ENCODE measurements at places on chromosomes 7 and 10.

DNA sequence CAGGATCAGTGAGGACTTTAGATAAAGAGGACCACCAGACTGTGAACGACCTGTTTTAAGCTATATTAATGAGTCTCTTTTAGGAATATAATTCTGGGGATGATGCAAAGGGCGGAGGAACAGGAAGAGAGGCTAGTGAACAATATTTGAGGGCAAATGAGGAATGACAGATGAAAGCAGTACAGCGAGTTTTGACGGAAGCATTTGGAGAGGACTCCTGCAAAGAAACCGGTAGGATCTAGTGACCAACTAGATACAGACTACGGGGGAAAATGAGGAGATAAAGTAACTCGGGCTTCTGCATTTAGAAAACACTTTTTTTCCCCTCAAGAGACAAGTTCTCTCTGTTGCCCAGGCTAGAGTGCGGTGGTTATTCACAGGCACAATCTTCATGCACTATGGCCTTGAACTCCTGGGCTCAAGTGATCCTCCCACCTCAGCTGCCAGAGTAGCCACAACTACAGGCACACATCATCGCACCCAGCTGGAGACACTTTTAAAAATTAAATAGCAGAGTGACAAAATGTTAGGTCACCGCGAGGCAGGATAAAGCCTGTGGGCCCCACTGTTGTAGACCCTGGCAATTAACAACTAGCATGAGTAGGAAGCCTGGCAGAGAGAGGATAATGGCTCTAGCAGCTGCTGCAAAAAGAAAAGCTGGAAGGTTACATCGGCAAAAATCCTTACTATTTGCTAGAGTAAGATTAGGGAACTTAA, 143.2 kb downstream of the SRPK2 start:
- no peak for DNase-seq

DNA sequence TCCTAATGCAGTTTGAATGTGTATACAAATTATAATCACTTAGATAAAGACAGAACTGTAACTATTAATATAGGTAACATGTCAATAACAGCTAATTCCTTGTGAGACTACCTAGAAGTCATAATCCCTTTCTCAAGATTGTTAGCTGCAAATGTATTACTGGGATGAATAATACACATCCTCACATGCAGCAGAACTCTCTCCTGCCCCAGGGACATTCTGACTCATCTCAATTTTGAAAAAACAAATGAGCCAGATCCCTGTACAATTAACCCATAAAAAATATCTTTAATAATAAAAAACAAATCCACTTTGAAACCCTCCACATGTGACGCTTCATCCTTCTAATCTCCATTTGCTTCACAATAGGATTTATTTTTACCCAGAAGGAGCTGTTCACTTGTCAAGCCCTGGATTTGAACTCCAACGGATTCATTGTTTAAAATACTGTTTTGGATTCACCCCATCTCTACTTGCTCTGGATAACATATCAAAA, 428.4 kb upstream of the TEX47 start:
- no peak for DNase-seq

GRCh38 chr10:19785366-19785765, 30.9 kb upstream of the PLXDC2 start:
- no peak for DNase-seq

- no peak for DNase-seq
These were observed 35.2 kb downstream of the GBF1 start for GRCh38 chr10:102280397-102281101.

DNA sequence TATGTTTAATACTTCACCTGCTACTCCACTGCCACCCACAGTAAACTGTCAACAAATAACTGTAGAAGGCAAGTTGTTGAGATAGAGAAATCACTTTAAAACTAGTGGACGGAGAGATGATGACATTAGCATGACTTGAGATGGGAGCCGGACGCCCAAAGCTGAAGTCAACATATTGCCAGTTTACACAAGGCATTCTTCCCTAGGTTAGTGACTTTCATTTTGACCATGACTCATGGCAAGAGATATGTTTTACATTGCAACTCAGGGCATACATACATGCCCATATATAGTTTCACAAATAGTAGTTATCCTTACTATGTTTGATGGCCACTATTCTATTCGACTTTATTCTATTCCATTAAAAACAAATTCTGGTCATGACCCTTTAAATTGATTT, 296.6 kb downstream of the PLXNA4 start:
- no peak for DNase-seq

GRCh38 chr7:95736635-95737034, 35.7 kb upstream of the DYNC1I1 start:
- no peak for DNase-seq

- peak; percentile 32 for DNase-seq
These were observed at the start of gene GIMAP6 for GRCh38 chr7:150631866-150632864. TSS of gene GIMAP6 (minus strand) at chr7:150632385. CDS start at chr7:150630142, 2,243 bp downstream.

DNA sequence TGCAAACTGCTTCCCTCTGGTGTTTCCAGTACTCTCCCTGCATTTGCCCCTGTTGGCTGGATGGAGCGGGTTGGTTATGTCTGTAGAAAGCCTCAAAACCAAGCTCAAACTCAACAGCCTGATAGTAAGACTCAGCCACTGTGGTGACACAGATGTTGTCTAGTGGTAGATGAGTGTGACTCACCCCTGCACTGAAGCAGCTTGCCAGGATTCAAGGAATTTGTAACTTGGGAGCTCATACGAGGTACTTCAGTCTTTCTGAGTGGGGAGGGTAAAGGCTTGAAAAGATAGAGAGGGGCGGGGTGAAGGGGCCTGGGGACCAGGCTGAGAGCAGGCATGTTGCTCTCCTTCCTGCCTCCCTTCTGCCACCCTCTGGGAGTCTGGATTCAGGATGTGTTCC, 22.9 kb upstream of the AQP1 start:
- no peak for DNase-seq

- no peak for DNase-seq
These were observed 18.1 kb upstream of the AKR1E2 start for GRCh38 chr10:4807761-4808507.

DNA sequence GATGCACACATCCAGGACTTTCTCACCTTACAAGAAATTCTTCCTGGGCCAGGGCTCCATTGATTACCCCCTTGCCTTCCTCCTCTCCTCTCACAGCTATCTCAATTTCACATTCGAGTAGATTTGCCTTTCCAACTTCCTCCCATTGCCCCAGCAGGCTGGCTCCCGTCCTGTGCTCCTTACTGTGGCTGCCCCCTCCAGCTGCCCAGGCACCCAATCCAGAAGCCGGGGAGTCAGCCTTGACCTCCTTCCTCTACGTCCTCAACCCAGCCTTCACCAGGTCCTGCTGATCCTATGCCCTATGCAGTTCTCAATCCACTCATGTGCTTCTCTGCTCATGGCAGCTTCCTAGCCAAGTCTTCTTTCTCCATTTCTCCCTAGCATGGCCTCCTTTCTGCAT, 85.7 kb upstream of the GPR26 start:
- DNase-seq: no peak

DNA sequence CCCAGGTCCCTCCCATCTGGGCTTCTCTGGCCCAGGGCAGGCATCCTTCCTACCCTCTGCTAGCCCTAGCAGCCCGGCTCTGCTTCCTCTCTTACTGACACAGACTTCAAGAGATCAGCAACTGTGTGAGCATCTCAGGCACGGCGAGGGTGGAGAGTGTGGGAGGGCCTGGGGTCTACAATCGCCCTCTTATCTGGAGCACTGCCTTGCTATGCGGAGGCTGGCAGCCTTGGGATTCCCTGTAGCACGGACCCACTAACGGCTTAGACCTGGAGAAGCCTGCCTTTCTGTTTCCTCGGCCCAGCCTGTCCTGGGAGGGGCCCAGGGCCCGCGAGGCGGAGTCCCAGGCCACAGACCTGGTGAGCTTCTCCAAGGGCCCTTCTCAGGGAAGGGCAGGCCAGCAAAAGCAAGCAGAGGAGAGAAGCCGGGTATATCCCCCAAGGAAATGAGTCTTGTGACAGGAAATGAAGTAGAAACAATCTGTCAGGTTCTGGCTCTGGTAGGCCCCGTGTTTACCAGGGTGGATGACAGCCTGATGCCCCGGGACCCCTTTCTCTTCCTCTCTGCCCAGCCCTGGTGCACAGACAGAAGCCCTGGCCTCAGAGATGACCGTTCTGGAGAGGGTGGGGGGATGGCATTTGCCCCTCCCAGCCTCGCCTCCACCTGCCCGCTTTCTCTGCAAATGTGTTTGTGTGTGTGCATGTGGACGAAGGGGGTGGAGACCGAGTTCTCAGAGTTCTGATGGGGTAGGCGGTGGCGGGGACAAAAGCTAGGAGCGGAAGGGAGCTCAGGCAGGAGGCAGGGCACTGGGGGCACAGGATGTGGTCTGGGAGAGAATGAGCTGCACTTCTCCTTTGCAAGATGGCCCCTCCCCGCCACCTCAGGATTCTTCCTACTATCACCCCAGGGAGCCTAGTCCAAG, 2.5 kb downstream of the LRCH4 start:
- peak; percentile 46 for DNase-seq

DNA sequence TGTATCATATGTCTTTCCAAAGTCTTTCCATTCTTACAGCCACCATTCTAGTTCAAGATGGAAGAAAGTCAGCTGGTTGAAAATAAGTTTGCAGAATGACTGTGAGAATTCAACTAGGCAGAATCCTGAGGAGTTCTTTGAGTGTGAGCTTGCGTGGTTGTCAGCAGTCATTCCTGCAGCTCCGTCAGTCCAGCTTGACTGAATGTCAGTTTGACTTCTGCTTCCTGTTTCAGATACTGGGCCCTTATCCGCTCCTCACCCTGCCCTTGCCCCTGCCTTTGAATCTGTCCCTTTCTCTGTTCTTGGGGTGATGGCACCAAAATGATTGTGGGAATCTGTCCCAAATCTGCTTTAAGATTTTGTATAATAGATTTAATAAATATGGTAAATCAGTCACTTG, 27.8 kb downstream of the SLC26A5 start:
- no peak for DNase-seq

DNA sequence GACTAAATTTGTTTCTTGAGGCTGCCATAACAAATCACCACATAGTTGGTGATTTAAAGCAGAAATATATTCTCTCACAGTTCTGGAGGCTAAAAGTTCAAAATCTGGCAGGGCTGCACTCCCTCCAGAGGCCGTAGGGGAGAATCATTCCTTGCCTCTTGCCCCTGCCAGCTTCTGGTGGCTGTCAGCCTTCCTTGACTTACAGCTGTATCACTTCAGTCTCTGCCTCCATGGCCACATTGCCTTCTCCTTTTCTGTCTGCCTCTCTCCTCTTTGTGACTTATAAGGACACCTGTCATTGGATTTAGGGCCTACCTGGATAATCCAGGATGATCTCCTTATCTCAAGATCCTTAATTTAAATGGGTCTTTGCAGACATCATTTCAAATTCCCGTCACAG, 5.8 kb upstream of the LRRC4 start:
- no peak for DNase-seq

- DNase-seq: no peak
These were observed 384.4 kb downstream of the TCERG1L start for GRCh38 chr10:130927157-130927556.

DNA sequence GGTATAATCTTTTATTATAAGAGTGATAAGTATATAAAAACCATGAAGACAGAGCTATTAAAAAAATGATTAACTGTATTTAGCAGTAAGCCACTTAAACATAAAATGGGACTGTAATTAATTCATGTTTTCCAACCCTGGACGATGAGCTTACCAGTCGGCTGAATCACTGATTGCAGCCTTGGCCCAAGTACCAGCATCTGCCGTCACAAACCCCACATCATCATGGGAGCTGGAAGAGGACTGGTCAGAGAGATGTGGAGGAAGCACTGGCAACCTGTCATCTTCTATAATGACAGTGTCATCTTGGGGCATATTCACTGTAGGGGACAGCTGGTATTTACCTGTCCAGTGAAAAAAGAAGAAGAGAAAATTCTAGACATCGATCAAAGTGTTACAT, 473.6 kb downstream of the PARD3 start:
- DNase-seq: no peak

DNA sequence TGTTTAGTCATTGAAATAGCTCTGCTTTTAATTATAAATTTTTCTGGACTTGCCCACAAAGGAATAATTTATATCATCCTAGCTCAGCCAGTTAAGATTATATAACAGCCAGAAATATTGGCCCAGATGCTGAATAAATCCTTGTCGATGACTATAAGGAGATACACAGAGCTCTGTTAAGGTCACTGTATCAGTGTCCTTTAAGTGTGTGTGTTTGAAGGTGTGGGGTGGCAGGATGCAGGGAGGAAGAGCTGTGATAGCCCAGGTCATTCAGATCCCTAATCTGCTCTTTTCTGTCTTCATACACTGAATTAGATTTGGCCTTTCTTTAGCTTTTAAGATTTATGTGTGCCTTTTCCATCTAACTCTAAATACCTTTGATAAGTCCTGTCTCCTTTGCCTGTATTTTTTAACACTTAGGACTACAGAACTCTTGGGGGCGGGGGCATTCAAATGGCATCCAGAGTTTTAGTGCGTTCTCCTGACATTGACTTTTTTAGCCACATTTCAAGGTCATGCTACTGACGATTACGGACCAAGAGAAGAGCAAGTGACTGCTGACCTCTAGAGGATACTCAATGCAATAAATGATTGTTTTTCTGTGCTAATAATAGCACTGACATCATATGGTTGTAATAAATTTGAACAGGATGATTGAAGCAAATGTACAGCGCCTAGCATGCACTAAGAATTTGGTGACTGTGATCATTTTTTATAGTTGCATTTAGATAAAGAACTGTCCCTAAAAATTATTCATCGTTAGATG, 172.3 kb downstream of the CACNB2 start:
- DNase-seq: no peak

DNA sequence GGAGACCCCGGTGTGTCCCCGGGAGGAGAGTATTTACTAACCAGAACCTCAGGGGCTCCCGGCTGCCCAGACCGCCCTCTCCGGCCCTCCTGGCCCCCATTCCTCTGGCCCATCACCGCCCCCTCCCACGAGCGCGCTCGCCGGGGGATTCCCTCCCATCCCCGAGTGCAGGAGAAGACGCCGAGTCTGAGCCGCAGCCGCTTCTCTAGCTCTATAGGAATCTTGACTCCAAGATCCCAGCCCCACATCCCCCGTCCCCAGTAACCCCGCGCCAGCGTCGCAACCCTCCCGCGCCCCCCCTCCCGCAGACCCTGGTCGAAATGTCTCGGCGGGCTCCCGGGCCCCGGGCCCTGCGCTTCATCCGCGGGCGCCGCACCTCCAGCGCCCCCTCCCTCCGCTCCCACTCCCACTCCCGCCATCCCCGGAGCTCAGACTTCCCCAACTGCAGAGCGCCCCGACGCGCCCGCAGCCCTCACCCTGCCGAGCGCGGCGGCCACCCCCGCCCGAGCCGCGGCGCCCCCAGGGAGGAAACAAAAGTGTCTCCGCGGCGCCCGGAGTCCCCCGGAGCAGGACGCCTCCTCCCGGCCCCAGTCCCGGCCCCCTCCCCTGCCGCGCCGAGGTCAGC, 541 bp downstream of the ELMO1 start:
- DNase-seq: peak; percentile 42
